Neural crest cell (in vitro differentiated cells): ENCODE measurements at places on chromosomes 6 and 20.

DNA sequence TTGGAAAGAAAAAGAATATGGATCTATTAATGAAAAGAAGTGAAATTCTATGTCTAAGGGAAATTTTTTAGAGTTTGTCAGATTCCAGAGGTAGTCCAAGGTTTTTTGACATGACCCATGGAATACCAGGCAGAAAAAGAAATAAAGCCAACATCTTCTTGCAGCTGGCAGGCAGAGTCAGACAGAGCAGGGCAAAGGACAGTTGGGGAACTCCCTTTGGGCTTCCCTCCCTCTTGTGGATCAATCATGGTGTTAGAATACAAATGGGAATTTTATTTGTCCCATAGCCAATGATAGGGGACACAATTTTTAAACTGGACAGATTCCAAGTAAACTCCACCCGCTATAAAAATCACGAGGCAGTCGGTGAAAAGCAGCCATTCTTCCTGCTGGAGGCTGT lies 92.1 kb upstream of the TAB2 start:
- DNase-seq: no peak
- no peak overlapping the region for H3K27ac ChIP-seq
- H3K27me3 ChIP-seq: no peaks in the 10 kb centered on the region

GRCh38 chr6:15629487-15629886 lies 33.3 kb downstream of the DTNBP1 start:
- H3K4me1 ChIP-seq: no peaks in the 10 kb centered on the region
- no peak for DNase-seq
- H3K36me3 ChIP-seq: no peaks in the 10 kb centered on the region
- H3K27me3 ChIP-seq: no peaks in the 10 kb centered on the region
- no peak overlapping the region for H3K4me3 ChIP-seq

DNA sequence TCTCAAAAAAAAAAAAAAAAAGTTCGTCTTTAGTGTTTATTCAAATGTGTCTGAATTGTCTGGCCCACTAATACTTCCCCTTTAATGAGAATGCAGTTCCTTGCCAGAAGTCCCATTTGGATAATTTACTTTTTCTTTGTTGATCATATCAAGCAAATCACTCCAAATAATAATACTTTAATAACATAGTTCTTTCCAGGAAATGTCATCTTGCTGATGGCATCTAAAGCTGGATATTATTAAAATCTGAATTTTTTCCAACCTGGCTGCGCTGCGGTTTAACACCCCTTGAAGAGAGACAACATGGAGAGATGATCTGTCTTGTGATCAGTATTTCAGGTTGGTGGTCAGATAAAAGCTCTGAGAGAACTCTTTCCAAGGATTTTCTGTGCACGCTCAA lies 111.2 kb upstream of the CNKSR3 start:
- no peak overlapping the region for H3K27ac ChIP-seq
- H3K27me3 ChIP-seq: no peaks in the 10 kb centered on the region
- DNase-seq: no peak
- H3K36me3 ChIP-seq: no peaks in the 10 kb centered on the region
- H3K4me1 ChIP-seq: no peaks in the 10 kb centered on the region
- H3K4me3 ChIP-seq: no peak overlapping the region

DNA sequence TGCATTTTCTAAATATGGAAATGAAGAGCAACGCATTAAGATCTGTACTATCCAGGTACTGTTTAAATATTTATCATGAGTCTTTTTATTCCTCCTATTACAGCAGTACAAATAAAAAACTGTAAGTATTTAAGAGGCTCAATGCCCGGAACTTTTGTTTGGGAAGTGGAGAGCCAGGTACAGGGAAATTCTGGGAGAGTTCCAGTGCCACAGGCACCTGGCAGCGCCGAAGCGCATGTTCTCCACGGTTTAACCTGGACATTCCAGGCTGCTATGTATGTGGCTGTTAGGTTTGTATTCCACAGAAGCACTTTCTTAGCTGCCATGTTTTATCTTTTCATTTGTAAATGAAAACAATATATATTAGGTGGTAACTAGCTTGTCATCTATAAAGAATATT lies 81.7 kb downstream of the PREP start:
- H3K36me3 ChIP-seq: peaks cover 9% of the 10 kb centered on the region
- no peaks in the 10 kb centered on the region for H3K27me3 ChIP-seq
- DNase-seq: no peak

GRCh38 chr6:128135325-128135724 lies 234.5 kb upstream of the THEMIS start:
- no peak overlapping the region for H3K27ac ChIP-seq
- H3K4me1 ChIP-seq: peaks cover 26% of the 10 kb centered on the region
- no peak for DNase-seq
- H3K4me3 ChIP-seq: peak overlapping the region; percentile 22
- no peaks in the 10 kb centered on the region for H3K36me3 ChIP-seq
- H3K27me3 ChIP-seq: no peaks in the 10 kb centered on the region

- H3K4me1 ChIP-seq: peaks cover 5% of the 10 kb centered on the region
- no peak overlapping the region for H3K4me3 ChIP-seq
- no peak for DNase-seq
- H3K36me3 ChIP-seq: no peaks in the 10 kb centered on the region
Observed at GRCh38 chr6:56936466-56936865, 18.4 kb upstream of the BEND6 start.

GRCh38 chr20:25017257-25017803 lies 24.8 kb upstream of the APMAP start:
- no peak overlapping the region for H3K4me3 ChIP-seq
- no peaks in the 10 kb centered on the region for H3K27me3 ChIP-seq
- no peak overlapping the region for H3K27ac ChIP-seq
- no peaks in the 10 kb centered on the region for H3K36me3 ChIP-seq

- DNase-seq: no peak
- H3K36me3 ChIP-seq: no peaks in the 10 kb centered on the region
- no peak overlapping the region for H3K27ac ChIP-seq
- H3K27me3 ChIP-seq: no peaks in the 10 kb centered on the region
- H3K4me3 ChIP-seq: no peak overlapping the region
- peaks cover 21% of the 10 kb centered on the region for H3K4me1 ChIP-seq
Observed at GRCh38 chr6:169160091-169160854, 93.4 kb downstream of the THBS2 start.

GRCh38 chr6:152983637-152984512 lies 1.0 kb upstream of the FBXO5 start:
- no peaks in the 10 kb centered on the region for H3K27me3 ChIP-seq
- H3K36me3 ChIP-seq: peaks cover 20% of the 10 kb centered on the region
- peaks cover 44% of the 10 kb centered on the region for H3K4me1 ChIP-seq
- DNase-seq: no peak
- H3K4me3 ChIP-seq: peak overlapping the region; percentile 97

GRCh38 chr6:45445749-45446549 lies 68.2 kb upstream of the SUPT3H start:
- no peak overlapping the region for H3K27ac ChIP-seq
- H3K36me3 ChIP-seq: no peaks in the 10 kb centered on the region
- no peak for DNase-seq
- peaks cover 15% of the 10 kb centered on the region for H3K4me1 ChIP-seq
- H3K27me3 ChIP-seq: no peaks in the 10 kb centered on the region
- H3K4me3 ChIP-seq: no peak overlapping the region

DNA sequence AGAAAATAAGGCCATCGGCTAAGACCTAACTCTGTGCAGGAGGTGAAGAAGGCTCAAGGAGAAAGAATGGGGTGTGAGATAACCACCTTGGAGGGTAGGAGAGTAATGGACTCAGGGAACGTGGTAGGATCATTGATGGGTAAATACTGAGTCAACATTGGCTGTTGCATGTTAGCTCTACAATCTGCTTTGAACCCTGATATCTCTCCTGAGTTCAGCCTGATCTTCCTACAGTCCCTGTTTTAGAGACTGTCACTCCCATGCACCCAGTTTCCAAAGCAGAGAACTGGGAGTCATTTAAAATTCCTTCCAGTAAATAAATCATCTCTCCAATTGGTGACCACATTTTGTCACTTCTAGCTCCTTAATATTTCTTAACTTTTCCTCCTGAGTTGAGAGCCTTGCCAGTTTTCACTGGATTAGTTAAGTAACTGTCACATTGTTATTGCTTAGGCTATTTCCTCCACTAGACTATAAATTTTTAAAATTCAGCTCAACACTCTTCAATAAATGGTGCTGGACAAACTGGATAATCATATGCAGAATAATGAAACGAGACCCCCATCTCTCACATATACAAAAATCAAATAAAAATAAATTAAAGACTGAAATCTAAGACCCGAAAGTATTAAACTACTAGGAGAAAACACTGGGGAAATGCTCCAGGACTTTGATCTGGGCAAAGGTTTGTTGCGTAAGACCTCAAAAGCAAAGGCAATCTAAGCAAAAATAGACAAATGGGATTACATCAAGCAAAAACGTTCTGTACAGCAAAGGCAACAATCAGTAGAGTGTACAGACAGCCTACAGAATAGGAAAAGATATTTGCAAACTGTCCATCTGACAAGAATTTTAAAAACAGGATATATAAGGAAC lies 138.9 kb upstream of the TMEM170B start:
- H3K4me3 ChIP-seq: no peak overlapping the region
- DNase-seq: no peak
- H3K27me3 ChIP-seq: no peaks in the 10 kb centered on the region
- no peak overlapping the region for H3K27ac ChIP-seq
- peaks cover 10% of the 10 kb centered on the region for H3K4me1 ChIP-seq
- no peaks in the 10 kb centered on the region for H3K36me3 ChIP-seq

- no peak overlapping the region for H3K4me3 ChIP-seq
- no peaks in the 10 kb centered on the region for H3K27me3 ChIP-seq
- DNase-seq: no peak
- H3K4me1 ChIP-seq: peaks cover 5% of the 10 kb centered on the region
Observed at GRCh38 chr6:13397359-13398068, 69.2 kb upstream of the TBC1D7 start.

GRCh38 chr6:100464903-100465700 lies at the start of gene SIM1:
TSS of gene SIM1 (minus strand) at chr6:100464921. CDS start at chr6:100463468, 1,453 bp downstream.
- no peaks in the 10 kb centered on the region for H3K36me3 ChIP-seq
- H3K27ac ChIP-seq: no peak within 1 kb of the TSS
- H3K4me3 ChIP-seq: peak within 1 kb of the TSS; percentile 79
- peaks cover 11% of the 10 kb centered on the region for H3K4me1 ChIP-seq
- peaks cover 57% of the 10 kb centered on the region for H3K27me3 ChIP-seq

GRCh38 chr20:17976305-17976704 lies 7.5 kb downstream of the MGME1 start:
- DNase-seq: no peak
- peaks cover 13% of the 10 kb centered on the region for H3K36me3 ChIP-seq
- H3K27me3 ChIP-seq: no peaks in the 10 kb centered on the region
- peaks cover 32% of the 10 kb centered on the region for H3K4me1 ChIP-seq

DNA sequence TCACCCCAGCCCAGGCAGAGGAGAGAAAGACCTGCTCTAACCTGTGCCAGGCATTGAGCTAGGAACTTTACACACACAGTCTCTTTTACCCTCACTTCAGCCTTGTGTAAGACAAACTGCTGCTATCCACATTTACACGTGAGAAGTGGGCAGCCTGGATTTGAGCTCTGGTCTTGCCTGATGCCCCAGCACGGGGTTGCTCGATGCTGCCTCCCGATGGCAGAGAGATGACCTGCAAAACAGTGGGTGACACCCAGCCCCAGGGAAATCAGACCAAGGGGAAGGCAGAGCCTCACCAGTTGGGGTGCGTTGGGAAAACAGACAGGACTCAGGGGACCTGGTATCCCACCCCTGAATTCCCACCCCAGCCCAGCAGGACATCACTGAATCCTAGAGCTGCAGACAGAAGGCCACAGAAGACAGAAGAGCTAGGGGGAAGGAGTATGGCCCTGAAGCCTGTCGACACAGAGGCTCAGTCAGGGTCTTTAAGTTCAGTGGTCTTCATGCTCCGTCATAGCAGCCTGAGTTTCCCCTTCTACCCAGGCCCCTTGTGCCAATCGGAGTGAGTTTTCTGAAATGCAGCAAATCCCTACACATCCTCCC lies 990 bp downstream of the BPI start:
- H3K4me3 ChIP-seq: no peak overlapping the region
- peaks cover 31% of the 10 kb centered on the region for H3K4me1 ChIP-seq
- no peaks in the 10 kb centered on the region for H3K36me3 ChIP-seq
- DNase-seq: no peak
- H3K27me3 ChIP-seq: no peaks in the 10 kb centered on the region

DNA sequence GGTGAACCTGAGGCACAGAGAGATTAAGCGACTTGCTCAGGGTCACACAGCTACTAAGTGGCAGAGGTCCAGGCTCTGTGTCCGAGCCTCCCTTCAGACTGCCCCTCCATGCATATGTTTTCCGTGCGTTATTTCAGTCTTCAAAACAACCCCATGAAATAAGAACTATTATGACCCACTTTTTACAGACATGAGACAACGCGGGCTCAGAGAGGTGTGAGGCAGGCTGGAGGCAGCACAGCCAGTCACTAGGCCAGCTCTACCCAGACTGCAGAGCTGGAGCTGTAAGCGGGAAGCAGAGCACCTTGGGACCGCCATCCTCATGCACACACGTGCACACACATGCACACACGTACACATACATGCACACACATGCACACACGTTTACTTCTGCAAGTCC lies 62.3 kb downstream of the PSMG4 start:
- H3K27ac ChIP-seq: no peak overlapping the region
- H3K4me1 ChIP-seq: peaks cover 17% of the 10 kb centered on the region
- H3K36me3 ChIP-seq: peaks cover 3% of the 10 kb centered on the region
- H3K27me3 ChIP-seq: no peaks in the 10 kb centered on the region

- H3K27me3 ChIP-seq: peaks cover 13% of the 10 kb centered on the region
- no peaks in the 10 kb centered on the region for H3K4me1 ChIP-seq
- H3K4me3 ChIP-seq: no peak overlapping the region
- H3K36me3 ChIP-seq: no peaks in the 10 kb centered on the region
Observed at GRCh38 chr20:24781418-24781980, 167.6 kb upstream of the CST7 start.

GRCh38 chr6:339480-339879 lies 47.2 kb downstream of the DUSP22 start:
- H3K36me3 ChIP-seq: peaks cover 6% of the 10 kb centered on the region
- DNase-seq: no peak
- H3K4me3 ChIP-seq: no peak overlapping the region
- no peak overlapping the region for H3K27ac ChIP-seq
- H3K27me3 ChIP-seq: no peaks in the 10 kb centered on the region

- peaks cover 37% of the 10 kb centered on the region for H3K36me3 ChIP-seq
- H3K4me3 ChIP-seq: no peak overlapping the region
- no peaks in the 10 kb centered on the region for H3K4me1 ChIP-seq
- H3K27ac ChIP-seq: no peak overlapping the region
- no peaks in the 10 kb centered on the region for H3K27me3 ChIP-seq
Observed at GRCh38 chr6:89858041-89858440, 28.4 kb downstream of the CASP8AP2 start.

- DNase-seq: no peak
- no peak overlapping the region for H3K4me3 ChIP-seq
- H3K27ac ChIP-seq: no peak overlapping the region
- H3K4me1 ChIP-seq: peaks cover 8% of the 10 kb centered on the region
Observed at GRCh38 chr6:150482883-150483409, 114.1 kb downstream of the IYD start.

DNA sequence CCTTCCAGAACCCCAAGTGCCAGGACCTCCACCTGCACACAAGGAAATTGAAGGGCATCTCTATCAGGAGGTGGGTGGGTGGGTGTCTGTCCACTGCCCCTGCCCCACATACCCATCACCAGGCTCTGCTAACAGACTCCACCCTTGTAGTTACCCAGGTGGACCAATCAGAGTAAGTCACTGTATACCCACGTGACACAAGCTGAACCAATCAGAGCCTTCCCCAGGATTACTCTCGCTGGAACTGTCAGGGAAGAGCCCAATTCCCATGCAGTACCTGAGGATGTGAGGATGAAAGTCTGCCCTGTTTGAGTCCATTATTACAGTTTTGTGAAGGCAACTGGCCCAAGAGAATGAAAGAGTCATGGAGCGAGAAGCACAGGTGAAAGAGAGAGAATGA lies 4.2 kb downstream of the OCSTAMP start:
- H3K4me1 ChIP-seq: no peaks in the 10 kb centered on the region
- H3K4me3 ChIP-seq: no peak overlapping the region
- DNase-seq: no peak
- no peak overlapping the region for H3K27ac ChIP-seq
- H3K36me3 ChIP-seq: no peaks in the 10 kb centered on the region
